ENCODE measurements at places on chromosomes 5 and 9.

GRCh38 chr9:116387934-116388698 lies 234.5 kb downstream of the PAPPA start:
- DNase-seq, result no peak

DNA sequence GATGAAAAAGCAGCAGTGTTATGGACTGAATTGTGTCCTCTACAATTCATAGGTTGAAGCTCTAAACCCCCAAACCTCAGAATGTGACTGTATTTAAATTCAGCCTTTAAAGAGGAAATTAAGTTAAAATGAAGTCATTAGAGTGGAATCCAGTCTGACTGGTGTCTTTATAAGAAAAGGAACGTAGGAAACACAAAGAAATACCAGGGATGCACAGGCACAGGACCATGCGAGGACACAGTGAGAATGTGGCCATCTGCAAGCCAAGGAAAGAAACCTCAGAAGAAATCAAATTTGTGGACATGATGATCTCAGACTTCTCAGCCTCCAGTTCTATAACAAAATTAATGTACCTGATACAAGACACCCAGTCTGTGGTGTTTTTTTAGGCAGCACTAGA lies 971.2 kb upstream of the CDH9 start:
- DNase-seq, result no peak

DNA sequence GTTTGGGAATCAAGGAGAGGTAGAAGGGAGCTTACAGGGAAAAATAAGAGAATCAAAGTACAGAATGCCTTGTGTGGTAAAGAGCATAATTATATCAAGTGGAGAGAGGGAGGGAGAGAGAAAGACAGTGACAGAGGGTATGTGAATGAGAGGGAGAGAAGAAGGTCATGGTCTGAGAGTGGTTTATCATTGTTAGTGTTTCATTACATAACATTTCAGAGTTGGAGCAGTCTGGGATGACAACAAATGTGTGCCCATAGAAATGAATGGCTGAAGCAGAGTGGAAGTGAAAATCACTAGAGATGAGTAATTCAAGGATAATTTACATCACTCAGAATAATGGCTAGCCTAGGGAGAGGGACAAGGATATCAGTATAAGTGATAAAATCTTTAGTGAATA lies 799.2 kb downstream of the TLE1 start:
- DNase-seq, result no peak

- DNase-seq, result no peak
Measured at GRCh38 chr5:179259731-179260323, 85.4 kb downstream of the ADAMTS2 start.

DNA sequence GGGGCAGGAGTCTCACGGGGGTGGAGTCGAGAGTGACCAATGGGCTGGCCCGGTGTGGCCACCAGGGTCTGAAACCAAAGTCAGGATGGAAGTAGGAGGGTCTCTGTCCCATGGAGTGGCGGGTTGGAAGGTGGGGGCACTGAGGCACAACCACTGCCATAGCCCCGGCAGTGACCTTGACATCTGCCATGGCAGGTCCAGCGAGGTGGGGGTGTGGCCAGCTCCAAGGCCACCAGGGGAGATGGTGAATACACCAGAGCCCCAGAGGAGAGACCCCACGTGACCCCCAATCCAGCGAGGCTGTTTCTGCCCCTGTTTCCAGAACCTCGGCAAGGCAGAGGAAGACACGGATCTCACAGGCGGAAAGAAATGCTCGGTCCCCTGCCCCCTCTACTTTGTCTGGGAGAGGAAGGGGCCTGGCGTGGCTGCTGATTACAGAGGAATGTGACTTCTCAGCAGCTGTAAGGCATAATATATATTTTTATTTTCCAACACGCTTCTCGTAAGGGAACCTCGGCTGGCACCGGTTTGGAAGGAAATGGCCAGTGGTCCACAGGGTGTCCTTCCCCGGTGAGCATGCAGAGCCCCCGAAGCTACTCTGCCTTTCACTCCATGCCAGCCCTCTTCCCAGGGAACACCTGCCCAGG lies 105.7 kb upstream of the SARDH start:
- DNase-seq, result no peak
